ENCODE measurements at places on chromosomes 5 and 9.

- no peak for DNase-seq
Measured at GRCh38 chr5:122773619-122774018, 1.3 kb upstream of the SNX2 start.

DNA sequence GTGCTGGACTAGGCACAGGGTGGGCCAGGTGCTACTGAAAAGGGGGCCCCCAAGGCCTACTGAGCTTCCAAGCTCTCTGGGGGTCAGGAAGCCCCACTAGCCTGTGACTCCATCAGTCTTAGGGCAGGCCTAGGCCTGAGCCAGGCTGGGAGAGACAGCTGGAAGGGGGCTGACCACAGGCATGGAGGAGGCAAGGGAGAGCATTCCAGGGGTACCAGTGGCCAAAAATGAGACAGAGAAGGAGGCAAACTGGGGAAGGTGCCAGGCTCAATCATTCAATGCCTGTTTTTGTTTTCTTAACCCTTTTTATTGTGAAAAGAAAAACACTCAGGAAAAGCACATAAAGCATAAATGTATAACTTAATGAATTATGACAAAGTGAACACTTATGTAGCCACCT, 26.2 kb upstream of the TCF7 start:
- DNase-seq, result no peak

- DNase-seq, result no peak
Measured at GRCh38 chr9:115412656-115413055, 294.7 kb upstream of the TNC start.

DNA sequence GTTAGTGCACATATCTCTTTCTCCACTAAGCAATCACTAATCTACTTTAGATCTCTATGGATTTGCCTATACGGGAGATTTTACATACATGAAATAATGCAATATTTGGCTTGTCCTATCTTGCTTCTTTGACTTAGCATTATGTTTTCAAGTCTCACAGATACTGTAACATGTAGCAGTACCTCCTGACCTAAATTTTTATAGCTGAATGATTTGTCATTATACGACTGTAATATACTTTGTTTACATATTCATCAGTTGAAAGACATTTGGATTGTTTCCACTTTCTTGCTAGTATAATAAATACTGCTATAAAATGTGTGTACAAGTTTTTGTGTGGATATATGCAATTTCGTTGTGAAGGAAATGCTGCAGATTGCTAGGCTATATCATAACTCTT, 1520.8 kb upstream of the CDH6 start:
- DNase-seq, result no peak

DNA sequence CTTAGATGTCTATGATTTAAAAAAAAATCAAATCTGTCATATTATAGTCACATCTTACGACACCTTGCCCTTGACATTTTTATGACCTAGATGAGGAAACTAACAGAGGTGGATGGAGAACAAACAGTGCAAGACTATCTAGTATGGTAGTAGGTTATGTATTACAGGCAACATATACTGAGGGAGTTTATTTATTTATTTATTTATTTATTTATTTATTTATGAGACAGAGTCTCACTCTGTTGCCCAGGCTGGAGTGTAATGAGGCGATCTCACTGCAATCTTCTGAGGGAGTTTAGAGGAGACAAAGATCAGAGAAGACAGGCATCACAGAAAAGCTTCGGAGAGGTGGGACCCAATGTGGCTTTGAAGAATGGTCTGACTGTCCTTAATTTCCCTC, 4.5 kb upstream of the PBX3 start:
- DNase-seq, result no peak

DNA sequence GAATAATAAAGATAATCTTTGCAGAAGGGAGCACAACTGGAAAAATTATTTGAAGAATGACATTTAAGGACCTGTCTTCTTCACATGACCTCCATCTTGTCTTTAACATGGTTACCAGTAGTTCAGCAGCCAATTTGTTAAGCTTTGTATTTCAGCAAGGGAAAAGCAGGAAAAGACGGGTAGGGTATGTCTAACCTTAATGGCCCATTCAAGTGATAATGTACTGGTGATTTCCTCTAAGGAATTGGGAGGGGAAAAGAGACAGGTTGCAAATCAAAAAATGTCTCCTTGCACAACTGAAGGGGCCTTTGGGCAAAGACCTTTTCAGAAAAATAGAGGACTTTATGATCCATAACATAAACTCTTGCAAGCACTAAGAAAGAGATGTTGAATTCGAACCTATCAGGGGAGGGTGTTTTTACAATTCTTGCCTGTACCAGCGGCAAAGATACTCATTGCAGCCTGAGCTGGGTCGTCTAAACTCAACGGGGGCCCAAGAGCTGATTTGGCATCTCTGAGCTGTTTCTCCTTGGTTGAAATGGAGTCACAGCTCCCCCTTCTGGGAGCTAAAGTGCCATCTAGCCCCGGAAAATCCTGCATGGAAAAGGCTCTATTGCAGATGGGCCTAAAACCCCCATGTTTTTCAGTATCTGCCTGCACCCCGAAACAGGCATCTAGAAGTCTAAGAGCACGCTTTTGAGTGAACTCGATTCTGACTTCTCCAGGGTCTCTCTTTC, 3.8 kb downstream of the BRINP1 start:
- peak; percentile 15 for DNase-seq

GRCh38 chr5:97383996-97384395, 200.9 kb upstream of the RIOK2 start:
- DNase-seq, result no peak

GRCh38 chr9:112338561-112338960, 5.1 kb upstream of the PTBP3 start:
- no peak for DNase-seq

DNA sequence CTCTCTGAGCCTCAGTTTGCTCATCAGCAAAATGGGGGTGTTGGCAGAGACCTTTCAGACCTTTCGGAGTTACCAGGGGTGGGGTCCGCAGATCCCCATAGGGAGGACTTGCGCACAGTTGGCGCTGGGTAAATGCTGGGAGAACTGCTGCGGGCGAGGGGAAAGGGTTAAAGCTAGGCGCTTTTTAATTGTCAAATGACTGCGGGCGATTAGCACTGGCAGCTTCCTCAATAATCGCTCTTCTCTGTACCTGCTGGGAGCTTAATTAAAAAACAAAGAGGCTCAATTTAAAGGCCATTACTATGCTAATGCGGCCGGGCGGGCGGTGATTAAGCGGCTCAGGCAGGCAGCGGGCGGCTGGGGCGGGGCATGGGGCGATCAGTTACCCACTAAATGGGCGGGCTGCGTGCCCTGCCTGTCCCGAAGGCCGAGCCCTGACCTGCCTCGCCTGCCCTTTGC, 63.0 kb downstream of the LMX1B start:
- DNase-seq, result no peak

Measured in NCI-H2107 (cell line).